ENCODE measurements at places on chromosomes 7 and 10. TPM values are rescaled to one million over a fixed set of nuclear protein-coding genes. Genes with fewer than 3 reads are reported as not detected.

CTBP2 gene
- 35.9 TPM for total RNA-seq

CCDC146 gene
- total RNA-seq: 4.3 TPM

EEPD1 gene
- total RNA-seq: 6.6 TPM

WDR86 gene
- not detected for total RNA-seq

HOXA9 gene
- total RNA-seq: not detected

KCND2 gene
- 0.22 TPM for total RNA-seq

FEZF1 gene
- total RNA-seq: 0.13 TPM

ADAP1 gene
- total RNA-seq: 12.5 TPM

CDK14 gene
- 25.7 TPM for total RNA-seq

MCU gene
- total RNA-seq: 14.6 TPM

INA gene
- total RNA-seq: 0.08 TPM

AMPH gene
- total RNA-seq: 6.7 TPM

TMEM273 gene
- total RNA-seq: 16.6 TPM

GSTO2 gene
- 0.67 TPM for total RNA-seq

TMEM270 gene
- not detected for total RNA-seq

CPXM2 gene
- 11.2 TPM for total RNA-seq

C10orf53 gene
- total RNA-seq: not detected

PILRA gene
- total RNA-seq: 2.3 TPM

VPS37D gene
- 2.4 TPM for total RNA-seq

GOLGA7B gene
- 0.54 TPM for total RNA-seq

EGR2 gene
- total RNA-seq: 4.8 TPM
